ENCODE measurements at places on chromosomes 1 and 21. TPM values are rescaled to one million over a fixed set of nuclear protein-coding genes. Genes with fewer than 3 reads are reported as not detected.

Gene KRTAP12-2
- not detected for total RNA-seq

Gene KCNK2
- total RNA-seq: under 0.01 TPM

Gene NBPF6
- total RNA-seq: not detected

Gene SPRR1A
- total RNA-seq: not detected

Gene TSPEAR
- total RNA-seq: not detected

Gene EPHA2
- total RNA-seq: 110 TPM

Gene SMPDL3B
- 0.09 TPM for total RNA-seq
